Osteocyte (in vitro differentiated cells): ENCODE measurements at places on chromosomes 16 and 17. TPM values are rescaled to one million over a fixed set of nuclear protein-coding genes. Genes with fewer than 3 reads are reported as not detected.

CDH3 gene
- total RNA-seq = 2.5 and 3.6 TPM in 2 replicates

CLDN7 gene
- total RNA-seq = 0.27 and 0.89 TPM in 2 replicates

CLEC18A gene
- 1.1 and 1.2 TPM in 2 replicates for total RNA-seq

ABCC11 gene
- total RNA-seq = 0.13 and 0.48 TPM in 2 replicates

TK1 gene
- total RNA-seq = 16.0 and 16.2 TPM in 2 replicates

ERN2 gene
- total RNA-seq = not detected in 2 replicates

KLHL10 gene
- total RNA-seq = not detected in 2 replicates

SOX8 gene
- 0.27 and 0.31 TPM in 2 replicates for total RNA-seq

RRAD gene
- total RNA-seq = 0.26 and 0.89 TPM in 2 replicates

DNA sequence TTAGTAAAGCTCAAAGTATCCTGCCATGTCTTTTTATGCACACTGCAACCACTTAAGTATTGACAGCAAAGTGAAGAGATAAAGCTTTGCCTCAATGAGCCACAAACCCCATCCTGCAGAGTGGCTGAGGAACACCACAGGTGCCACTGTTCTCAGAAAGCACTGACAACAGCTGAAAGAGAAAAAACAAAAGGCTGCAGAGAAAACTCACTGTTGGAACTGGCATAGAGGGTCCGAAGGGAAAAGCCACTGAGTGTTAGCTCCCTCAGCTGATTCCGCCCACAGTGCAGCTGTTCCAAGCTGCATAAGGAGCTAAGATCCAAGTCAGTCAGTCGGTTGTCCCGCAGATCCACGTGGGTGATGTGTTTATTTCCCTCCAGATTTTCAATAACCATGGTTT lies 48.3 kb downstream of the PHLPP2 start:
- DNase-seq = peak; percentile 46
- H3K4me1 ChIP-seq = no peaks in the 10 kb centered on the region
- no peak overlapping the region for H3K4me3 ChIP-seq
- H3K36me3 ChIP-seq = peaks cover 58% of the 10 kb centered on the region
- no peaks in the 10 kb centered on the region for H3K27me3 ChIP-seq
- H3K27ac ChIP-seq = no peak overlapping the region

GRCh38 chr17:76834870-76835269 lies 33.3 kb upstream of the MGAT5B start:
- no peak for DNase-seq
- no peak overlapping the region for H3K27ac ChIP-seq
- peaks cover 5% of the 10 kb centered on the region for H3K4me1 ChIP-seq
- no peaks in the 10 kb centered on the region for H3K36me3 ChIP-seq
- no peak overlapping the region for H3K4me3 ChIP-seq

DNA sequence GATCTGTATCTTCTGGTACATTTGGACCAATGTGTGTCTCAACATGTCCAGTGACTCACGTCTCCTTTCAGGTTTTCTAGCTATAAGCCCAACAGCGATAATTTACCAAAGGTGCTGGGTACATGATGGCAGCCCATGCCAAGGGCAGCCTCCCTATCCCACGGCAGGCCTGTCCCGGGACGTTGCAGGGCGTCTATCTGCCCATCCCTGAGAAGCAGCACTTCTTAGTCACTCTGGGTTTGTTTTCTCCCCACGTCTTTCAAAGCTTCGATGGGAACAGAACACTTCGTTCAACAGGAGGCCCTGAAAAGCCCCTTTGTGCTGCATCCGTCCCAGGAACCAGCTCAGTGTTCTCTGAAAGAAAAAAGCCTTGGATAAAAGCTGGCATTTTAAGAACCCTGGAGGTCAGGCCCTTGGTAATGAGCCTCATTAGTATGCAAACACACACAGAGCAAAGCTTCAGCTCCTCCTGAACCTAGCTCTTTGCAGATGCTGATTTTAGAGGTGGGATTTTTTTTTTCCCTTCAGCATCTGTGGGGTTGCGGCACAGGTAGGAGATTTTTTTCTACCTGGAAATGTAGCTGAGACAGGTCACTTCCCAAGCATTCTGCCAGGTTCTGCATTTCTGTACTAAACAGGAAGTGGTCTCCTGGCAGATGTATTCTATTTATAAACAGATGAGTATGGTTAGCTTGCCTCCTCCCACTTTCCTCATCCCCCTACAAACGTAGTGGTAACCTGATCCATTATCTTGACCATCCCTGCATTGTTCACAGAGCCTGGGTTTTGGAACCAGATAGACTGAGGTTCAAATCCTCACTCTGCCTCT lies 17.5 kb upstream of the MT4 start:
- H3K36me3 ChIP-seq = no peaks in the 10 kb centered on the region
- no peak overlapping the region for H3K27ac ChIP-seq
- no peak for DNase-seq
- no peak overlapping the region for H3K4me3 ChIP-seq

DNA sequence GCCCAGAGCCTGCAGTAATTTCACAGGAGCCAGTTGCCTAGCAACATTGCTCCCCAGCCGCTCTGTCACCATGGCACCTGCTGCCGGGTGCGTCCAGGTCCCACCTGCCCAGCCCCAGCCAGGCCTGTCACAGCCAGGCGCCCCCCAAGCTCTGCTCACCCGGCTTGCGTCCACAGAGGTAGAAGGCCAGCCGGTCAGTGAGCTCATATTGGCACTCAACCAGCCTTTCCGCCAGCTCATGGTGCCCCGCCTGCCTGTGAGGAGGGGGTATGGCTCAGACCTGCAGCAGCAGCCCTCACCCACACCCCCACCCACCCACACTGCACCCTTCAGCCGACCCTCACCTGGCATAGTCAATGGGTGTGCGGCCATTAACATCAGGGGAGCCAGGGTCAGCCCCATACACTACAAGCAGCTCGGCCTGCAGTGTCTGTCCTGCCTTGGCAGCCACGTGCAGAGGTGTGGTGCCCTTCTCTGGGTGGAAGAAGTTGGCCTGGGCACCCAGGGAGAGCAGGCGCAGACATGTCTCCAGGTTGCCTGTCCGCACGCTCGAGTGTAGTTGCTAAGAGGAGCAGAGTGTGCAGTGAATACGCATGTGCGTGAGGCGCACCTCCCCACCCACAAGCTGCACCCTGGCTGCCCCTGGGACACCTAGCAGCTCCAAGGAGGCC lies 7.7 kb downstream of the GIT1 start:
- peaks cover 15% of the 10 kb centered on the region for H3K36me3 ChIP-seq
- no peak for DNase-seq
- H3K27ac ChIP-seq = no peak overlapping the region

DNA sequence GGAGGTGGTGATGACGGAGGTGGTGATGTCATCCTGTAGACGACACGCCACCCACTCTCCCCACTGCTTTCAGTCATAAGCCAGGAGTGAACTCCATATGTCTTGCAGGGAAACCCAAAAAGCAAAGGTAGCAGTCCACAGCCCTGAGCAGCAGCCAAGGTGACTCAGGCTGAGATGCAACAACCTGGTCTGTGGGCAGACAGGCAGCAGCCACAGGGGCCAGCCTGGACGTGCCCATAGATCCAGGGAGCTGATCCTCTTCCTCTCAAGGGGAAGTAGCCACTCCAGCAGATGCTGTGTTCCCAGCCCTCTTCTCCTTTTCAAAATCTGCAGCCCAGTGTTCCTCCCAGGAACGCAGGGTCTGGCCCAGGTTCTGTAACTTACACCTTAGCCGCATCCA lies 17.3 kb upstream of the CIITA start:
- no peaks in the 10 kb centered on the region for H3K36me3 ChIP-seq
- no peak overlapping the region for H3K4me3 ChIP-seq
- no peak overlapping the region for H3K27ac ChIP-seq

DNA sequence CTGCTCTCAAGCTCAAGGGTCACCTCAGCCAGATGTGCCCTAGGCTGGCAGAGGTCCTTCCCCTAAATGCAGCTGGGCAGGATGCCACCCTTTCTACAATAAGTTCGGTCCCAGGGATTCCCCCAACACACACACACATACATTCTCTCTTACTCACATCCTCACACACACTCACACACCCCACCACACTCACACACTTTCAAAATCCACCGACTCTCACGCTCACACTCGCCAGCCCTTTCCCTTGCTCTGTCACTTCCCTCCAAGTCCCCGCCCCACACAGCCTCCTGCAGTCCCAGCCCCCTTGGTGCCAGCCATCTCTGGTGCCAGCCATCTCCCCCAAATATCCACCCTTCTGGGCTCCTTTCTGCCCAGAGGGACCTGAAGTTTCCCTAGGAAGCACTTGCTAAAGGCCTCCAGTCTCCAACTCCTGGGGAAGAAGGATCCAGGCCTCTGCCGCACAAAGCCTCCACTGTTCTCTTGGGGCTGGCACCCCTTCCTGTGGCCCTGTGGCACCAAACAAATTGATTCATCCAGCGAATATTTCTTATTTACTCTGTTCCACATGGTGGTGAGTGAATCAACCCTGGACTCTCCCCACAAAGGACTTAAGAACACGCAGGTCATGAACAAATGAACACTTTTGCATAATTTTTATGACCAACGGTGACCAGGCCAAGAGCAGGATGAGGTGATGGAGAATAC lies 3.8 kb upstream of the USP36 start:
- H3K27ac ChIP-seq = no peak overlapping the region
- H3K4me3 ChIP-seq = no peak overlapping the region
- H3K4me1 ChIP-seq = peaks cover 18% of the 10 kb centered on the region
- no peak for DNase-seq
- no peaks in the 10 kb centered on the region for H3K36me3 ChIP-seq

DNA sequence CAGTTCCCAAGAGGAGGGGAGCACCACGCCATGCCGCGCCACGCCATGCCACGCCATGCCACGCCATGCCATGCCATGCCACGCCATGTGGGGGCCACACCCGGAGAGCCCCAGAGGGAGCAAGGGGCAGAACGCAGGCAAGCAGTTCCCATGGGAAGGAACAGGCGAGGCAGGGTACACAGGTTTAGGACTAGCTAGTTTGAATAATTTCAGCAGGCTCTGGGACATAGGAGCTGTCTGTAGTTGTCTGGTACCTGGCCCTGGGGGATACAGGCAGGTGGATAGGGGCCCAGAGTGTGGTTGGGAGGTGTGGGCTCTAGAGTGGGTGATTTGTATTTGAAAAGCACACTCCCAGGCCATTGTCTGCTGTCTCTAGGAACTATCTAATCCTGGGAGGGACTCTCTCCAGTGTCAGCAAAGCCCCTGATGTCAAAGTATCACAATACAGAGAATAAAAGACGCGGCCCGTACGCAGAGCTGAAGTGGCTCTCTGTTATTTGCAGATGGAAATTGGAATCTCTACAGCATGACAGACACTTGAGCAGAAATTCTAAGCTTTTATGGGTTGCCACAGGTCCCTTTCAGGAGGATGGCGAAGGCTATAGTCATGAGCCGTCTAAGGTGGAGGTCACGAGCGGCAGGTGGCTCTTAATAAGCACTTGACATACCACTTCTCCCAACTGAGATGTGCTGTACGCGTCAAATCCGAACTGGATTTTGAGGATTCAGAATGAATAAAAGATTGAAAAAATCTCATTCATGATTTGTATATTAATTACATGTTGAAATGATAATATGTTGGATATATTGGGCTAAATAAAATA lies 220.8 kb upstream of the TNRC6C start:
- H3K27ac ChIP-seq = no peak overlapping the region
- no peaks in the 10 kb centered on the region for H3K36me3 ChIP-seq
- H3K27me3 ChIP-seq = peaks cover 33% of the 10 kb centered on the region

GRCh38 chr17:36705874-36706731 lies 104.7 kb downstream of the MRM1 start:
- H3K27ac ChIP-seq = no peak overlapping the region
- H3K4me3 ChIP-seq = no peak overlapping the region
- DNase-seq = no peak
- H3K4me1 ChIP-seq = no peaks in the 10 kb centered on the region

DNA sequence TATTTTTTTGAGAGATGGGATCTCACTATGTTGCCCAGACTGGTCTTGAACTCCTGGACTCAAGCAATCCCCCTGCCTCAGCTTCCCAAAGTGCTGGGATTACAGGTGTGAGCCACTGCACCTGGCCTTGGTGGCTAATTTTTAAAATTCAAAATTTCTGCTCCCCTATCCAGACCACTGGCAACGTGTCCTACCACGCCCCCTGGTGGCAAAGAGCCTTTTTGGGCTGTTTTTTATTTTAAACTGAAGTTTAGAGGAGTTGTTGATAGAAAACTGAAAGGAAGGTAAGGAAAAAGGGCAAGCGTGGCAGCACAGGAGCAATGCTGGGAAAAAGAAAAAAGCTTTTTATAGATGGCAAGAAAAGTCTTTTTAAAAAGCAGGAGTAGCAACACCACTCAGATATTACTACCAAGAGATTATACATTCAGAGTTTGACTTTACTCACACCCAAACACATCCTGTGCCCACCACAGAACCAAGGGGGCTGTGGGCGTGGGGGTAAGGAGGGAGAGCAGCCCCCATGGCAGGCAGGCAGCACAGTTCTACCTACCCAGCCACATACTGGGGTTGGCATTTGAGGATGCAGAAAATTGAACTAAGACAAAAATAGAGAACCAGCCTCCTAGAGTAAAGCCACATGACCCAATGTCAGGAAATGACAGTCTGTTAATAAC lies 4.2 kb upstream of the MXRA7 start:
- DNase-seq = peak; percentile 90
- peaks cover 29% of the 10 kb centered on the region for H3K4me1 ChIP-seq
- H3K27ac ChIP-seq = peak overlapping the region; percentile 69
- H3K36me3 ChIP-seq = peaks cover 30% of the 10 kb centered on the region
- H3K27me3 ChIP-seq = no peaks in the 10 kb centered on the region

DNA sequence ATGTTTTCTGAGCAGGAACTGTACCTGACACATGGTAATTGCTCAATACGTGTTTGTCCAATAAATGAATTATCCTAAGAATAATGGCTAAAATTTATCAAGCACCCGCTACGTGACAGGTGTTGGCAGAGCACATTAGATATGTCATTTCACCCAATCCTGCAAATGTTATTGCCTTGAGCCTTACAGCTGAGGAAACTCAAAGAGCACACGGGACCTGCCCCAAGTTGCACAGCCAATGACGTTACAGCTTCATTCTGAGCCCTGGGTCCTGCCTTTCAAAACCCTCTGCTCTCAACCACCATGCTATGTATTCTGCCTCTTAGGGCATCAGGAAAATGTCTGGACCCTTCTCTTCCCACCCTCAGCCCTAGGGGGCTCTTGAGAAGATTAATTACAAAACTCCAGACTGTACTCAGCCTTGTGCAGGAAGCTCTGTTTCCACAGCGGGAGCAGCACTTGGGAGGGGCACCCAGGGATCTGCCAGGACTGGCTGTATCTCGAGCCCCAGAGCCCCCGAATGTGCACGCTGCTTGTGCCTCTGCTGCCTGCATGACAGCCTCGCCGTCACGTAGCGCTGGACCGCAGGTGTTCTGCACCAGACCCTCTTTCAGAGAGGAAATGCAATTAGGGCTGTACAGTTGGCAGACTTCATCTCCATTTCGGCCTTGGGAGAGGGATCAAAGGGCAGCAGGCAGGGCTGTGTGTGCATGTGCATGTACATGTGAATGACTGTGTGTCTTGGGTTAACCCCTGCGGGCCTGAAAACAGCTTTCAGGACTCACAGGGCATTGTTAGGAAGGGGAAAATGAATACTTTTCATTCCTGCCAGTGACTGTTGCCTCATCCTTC lies 71.6 kb downstream of the GPR139 start:
- no peak for DNase-seq
- H3K4me1 ChIP-seq = no peaks in the 10 kb centered on the region
- no peak overlapping the region for H3K27ac ChIP-seq
- H3K27me3 ChIP-seq = no peaks in the 10 kb centered on the region
- H3K36me3 ChIP-seq = no peaks in the 10 kb centered on the region
- H3K4me3 ChIP-seq = no peak overlapping the region

- DNase-seq = no peak
- H3K4me1 ChIP-seq = no peaks in the 10 kb centered on the region
- no peak overlapping the region for H3K27ac ChIP-seq
- no peaks in the 10 kb centered on the region for H3K36me3 ChIP-seq
- H3K27me3 ChIP-seq = no peaks in the 10 kb centered on the region
Measured at GRCh38 chr16:78072275-78072674, 27.2 kb upstream of the WWOX start.

- H3K4me1 ChIP-seq = peaks cover 5% of the 10 kb centered on the region
- no peak overlapping the region for H3K4me3 ChIP-seq
- peaks cover 13% of the 10 kb centered on the region for H3K27me3 ChIP-seq
- DNase-seq = no peak
- H3K27ac ChIP-seq = no peak overlapping the region
- H3K36me3 ChIP-seq = no peaks in the 10 kb centered on the region
Measured at GRCh38 chr16:73228649-73229048, 180.7 kb upstream of the ZFHX3 start.
